ENCODE measurements at places on chromosomes 2 and 18.

GRCh38 chr2:120431386-120432292, 85.7 kb downstream of the INHBB start:
- DNase-seq, result no peak

- no peak for DNase-seq
Measured at GRCh38 chr2:226965376-226965775, 129.5 kb downstream of the RHBDD1 start.

DNA sequence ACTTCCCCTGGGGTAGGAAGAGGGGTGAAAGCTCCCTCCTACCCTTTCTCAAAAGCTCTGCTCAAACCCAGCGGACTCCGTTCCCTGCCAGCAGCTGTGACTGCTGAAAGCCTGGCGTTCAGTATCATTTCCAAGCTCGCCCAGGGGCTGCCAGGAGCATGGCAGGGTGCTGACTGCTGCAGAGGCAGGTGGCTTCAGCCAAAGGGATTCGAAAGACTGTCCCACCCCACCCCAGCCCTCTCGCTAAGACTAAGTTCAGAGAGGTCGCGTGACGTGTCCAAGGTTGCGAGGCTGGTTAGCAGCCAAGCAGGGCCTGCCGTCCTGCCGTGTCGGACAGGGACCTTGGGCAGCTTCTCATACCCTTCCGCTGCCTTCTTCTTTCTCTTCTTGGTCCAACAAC, 72.3 kb upstream of the RAB12 start:
- DNase-seq, result no peak

- DNase-seq, result no peak
Measured at GRCh38 chr2:202307690-202308089, 42.1 kb downstream of the NOP58 start.

DNA sequence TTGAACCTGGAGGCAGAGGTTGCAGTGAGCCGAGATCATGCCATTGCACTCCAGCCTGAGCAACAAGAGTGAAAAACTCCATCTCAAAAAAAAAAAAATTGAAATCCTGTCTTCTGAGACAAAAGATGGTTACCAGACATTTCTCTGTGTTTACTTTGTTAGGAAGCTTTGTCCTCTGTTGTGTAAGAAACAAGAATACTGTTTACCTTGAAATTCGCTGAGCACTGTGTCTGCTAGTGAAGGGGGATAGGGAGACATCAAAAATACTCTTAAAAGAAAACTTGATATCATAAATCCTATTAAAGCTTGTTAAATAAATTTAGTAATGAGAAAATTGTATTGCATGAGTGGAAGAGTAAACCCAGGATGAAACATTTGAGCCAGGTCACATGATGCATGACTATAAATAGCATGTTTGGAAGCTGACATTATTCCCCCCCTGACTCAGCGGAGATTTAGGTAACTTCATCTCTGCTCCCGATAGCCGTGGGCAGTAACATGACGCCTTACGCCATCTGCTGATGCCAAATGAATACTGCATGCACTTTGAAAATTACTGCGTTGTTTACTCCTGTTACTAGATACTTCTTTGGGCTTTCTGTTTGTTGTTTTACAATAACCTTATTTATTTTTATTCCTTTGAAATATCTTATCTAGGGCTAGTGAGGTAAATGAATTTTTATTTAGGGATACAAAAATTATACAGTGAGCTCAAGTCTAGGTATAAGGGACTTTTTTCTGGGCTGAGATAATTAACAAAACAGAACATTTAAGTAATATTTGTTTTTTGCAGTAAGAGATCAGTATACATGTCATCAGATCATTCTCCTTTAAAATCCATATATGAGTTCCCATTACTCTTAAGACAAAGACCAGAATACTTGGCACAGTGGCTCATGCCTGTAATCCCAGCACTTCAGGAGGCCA, 134.9 kb downstream of the MAP3K20 start:
- DNase-seq, result no peak

DNA sequence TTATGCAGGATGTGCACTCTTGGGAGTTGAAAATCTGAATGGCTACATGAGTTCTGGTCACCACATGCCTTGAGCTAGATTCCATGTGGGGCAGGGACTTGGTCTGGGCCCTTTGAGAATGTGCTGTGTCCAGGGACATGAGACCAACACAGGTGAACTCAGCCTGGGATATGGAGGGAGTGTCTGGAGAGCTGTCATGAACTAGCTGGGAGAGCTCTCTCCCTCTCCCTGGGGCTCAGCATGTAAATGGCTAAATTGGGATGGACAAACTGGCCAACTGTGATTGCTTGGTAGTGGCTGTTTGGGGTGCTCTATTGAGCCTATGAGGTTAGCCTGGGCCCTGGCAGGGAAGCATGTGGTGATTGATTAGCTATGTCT, 105.1 kb upstream of the HS6ST1 start:
- DNase-seq, result no peak
